GM23248 (cell line): ENCODE measurements at places on chromosomes 2 and 18. TPM values are rescaled to one million over a fixed set of nuclear protein-coding genes. Genes with fewer than 3 reads are reported as not detected.

DNA sequence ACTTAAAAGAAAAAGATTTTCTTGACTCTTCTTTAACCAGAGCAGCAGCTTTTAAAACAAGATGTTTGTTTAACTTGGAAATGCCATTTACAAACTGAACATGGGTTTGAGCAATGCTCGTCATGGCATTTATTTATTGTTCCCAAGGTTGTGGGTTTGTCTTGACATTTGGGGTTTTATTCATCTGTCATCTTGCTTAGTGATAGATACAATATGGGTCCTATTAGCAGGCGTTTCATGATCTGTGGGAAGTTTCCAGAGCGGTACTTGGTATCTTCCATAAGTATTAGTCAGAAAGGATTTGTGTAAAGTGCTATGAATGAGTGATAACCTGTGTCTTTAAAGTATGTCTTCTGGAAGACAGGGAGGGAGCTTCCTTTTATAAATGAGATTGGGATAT is 29.9 kb upstream of the MGAT5 start:
- no peak for DNase-seq

DNA sequence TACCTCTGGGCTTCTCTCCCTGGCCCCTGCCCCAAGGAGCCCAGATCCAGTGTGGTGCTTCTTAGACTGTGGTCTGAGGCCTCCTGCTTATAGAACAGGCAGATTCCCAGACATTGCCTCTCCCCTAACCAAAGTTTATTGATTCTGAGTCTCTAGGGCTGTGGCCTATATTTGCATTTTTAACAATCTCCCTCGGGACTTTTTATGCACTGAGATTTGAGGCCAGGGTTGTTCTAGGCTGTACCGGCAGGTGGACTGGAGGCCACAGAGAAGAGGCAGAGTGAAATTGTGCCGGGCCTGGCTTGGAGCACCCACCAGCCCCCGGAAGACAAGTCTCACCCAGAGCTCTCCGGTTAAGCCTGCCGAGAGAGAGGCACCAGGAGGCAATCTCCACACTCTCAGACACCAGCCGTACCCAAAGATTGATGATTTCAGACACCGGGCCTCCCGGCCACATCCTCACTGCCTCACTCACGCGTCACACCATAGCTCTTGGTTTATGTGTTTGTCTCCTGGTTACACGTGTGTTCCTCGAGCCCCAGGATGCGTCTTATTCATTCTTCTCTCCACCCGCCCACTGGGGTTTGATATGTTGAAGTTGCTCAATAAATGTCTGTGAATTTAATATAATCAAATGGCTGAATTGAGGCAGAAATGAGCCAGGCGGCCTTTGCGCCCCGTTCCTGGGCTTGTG is 203.7 kb downstream of the KLHL29 start:
- DNase-seq: no peak

DNA sequence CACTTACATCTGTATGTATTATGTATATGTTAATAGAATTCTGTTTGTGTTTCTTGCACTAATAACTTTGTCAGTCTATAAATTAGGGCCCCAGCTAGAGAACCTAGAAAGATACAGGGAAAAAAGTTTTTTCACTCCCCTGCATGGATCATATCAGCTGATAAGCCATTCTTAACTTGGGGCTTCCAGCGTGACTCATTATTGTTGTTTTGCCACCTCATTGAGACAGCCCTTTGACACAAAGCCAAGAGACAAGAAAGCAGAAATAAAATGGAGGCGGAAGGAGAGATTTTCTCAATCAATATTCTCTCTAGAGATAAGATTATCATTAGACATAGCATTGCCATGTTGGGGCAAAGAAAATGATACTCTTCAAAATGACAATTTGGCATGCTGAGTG is 93.4 kb downstream of the AKAIN1 start:
- no peak for DNase-seq

DNA sequence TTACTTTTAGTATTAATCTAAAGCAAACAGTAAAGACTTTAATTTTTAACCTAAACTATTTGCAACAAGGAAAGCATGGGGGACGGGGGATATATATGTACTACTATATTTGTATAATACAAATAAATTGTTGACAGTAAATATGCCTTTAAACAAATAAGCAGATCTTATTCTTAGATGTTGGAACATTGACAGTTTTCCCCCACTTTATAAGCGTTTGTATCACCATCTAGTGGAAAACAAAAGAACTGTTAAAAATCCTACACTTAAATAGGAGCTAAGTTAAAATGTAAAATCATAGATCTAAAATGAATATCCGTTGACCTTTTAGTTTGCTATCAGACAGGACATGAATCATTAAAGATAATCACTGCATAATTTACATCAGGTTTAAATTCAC is 50.0 kb downstream of the RBBP8 start:
- DNase-seq: peak; percentile 79

GRCh38 chr2:28424799-28425463 is 32.3 kb downstream of the FOSL2 start:
- no peak for DNase-seq

DNA sequence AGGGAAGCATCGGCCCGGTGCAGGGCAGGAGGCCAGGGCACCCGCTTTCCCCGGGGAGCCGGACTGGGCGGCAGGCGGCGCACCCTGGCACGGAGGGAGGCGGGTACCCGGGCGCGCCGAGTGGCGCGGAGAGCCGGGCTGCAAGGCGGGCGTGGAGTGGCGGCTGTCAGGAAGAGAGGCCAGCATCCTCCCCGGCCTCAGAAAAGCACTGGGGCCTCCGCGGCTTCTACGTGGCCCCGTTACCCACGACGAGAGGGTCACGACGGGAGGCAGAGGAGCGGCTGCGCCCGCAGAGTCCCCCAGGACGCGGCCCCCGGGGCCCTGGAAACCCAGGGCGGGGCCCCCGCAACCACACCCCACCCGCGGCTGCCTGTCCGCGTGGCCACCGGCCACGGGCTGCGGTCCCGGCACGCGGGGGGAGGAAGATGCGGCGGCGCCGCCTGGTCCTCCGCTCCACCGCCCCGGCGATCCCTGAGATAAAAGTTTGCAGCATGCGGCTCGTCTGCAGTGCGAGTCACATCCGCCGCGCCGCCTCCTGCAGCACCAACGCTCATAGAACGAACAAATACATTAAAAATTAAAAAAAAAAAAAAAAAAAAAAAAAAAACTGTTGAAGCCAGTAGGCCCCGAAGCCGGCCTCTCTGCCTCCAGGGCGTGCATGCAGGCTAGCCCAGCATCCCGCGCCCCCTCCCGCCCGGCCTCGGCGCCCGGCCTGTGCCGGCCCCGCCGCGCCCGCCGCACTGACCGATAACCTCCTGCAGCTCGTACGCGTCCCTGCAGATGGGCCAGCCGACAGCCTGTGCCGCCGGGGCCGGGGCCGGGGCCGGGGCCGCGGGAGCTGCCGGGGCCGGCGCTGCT is 683 bp downstream of the STK39 start:
- DNase-seq: peak; percentile 88

DNA sequence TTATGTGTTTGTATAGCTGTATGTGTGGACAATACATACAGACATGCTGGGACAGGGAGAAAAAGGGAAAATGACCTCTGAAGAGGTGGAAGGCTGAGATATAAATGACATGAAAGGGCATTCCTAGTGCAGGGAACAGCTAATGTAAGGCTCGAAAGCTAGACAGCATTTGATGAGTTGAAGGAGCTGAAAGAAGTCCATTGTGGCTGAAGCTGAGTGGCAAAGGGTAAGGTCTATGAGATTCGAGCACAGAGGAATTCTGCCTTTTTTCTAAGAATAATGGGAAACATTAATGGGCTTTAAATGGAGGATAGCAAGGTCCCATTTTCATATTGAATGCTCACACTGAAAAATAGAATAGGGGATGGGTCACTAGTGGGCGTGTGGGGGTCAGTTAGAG is 23.6 kb downstream of the ADD2 start:
- DNase-seq: no peak

DNA sequence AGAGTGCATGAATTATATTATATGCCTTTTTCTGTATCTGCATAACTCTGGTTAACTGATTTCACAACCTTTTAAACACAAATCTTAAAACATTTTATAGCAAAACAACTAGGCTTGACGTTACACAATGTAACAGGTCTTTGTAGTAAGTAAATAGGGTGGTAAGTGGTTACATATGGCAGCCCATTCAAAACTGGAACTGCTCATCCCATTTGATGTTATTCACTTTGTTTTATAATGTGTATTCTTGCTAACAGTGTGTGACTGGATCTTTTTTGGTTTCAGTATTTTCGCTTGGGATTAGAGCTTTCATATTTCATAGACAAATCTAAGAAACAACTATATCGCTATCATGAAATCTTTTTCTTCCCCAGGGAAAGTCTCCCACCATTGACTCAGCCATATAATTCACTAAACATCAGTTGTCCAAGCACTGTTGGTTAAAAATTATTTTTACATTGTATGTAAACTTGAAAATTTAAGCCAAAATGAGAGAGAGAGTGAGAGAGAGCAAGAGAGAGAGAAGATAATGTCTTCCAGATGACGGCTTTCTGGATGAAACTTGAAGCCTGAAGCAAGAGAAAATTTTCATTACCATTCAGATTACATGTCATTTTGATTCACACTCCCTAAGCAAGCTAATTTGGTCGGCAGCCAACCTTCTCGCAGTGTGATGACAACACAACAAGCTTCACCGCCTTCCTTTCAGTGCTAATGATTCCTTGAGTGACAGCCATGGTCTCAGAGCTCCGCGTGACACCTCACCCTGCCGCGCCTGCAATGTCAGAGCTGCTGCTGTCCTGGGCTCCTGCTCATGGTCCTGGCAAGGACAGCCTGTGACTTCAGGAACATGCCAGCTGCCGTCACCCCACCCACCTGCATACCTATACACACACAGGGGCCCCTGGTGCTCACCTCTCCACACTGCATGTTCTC is 946.9 kb upstream of the SOX11 start:
- DNase-seq: no peak

DNA sequence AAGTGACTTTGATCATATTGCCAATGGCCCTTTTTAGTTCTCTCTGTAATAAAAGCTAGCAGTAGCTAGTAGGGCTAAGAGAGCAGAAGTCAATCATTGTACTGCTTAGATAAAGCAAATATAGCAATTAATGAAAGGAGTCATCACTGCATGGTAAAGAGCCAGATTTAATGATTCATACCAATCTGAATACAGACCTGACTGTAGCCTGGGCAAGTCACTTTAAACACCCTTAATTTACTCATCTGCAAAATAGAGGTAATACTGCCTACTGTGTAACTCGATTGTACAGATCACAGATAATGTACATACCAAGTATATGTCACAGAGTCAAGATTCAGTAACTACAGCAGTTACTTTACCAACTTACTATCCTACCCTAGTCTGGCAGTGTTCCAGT is 63.6 kb downstream of the ASXL2 start:
- peak; percentile 57 for DNase-seq

DNA sequence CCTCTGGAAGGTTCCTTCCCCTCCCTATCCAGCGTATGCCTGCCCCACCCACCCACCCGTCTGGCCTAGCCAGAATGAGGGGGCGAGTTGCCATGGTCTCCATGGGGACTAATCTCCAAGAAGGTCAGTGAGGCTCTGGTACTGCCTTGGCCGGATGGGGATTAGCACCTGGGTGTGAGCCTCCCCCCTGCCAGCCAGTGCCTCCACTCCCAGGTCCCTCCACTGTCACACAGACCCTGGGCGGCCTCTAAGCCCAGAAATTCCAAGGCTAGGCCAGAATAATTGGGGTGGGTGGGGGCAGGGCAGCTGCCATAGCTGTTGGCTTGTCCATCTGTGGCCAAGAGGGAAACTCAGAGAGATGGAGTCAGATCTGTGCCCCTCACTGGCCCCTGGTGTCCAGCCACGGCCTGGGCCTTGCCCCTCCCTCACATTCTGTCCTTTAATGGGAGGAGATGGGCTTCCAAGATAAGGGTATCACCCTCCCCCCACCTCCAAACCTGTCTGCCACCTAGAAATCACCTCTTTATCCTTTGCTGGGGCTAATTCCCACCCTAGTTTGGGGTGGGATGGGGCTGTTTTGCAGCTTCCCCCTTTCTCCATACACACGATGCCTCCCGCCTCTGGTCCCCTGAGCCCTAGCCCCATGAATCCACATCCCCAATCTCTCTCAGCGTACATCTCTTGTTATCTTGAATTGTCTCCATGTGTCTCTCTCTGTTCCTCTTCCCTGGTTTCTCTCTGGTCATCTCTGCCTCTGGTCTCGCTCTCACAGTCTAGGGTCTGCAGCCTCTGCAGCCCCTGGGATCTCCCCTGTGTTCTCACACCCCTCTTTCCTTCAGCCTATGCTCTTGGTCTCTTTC is 6.0 kb upstream of the CRYBA2 start:
- no peak for DNase-seq

Gene MYCN
- not detected in 2 replicates for total RNA-seq

Gene TMEM182
- 1.0 and 3.6 TPM in 2 replicates for total RNA-seq

Gene DLGAP1
- 0.22 TPM in 1 of 2 replicates, not detected in the other for total RNA-seq

Gene C2orf80
- not detected in 2 replicates for total RNA-seq

Gene PAX8
- total RNA-seq: 2.1 and 5.8 TPM in 2 replicates

Gene UGT1A5
- total RNA-seq: not detected in 2 replicates

Gene ANO7
- 0.22 and 0.38 TPM in 2 replicates for total RNA-seq

Gene CFAP53
- 0.11 and 0.25 TPM in 2 replicates for total RNA-seq

Gene MEP1B
- total RNA-seq: not detected in 2 replicates

Gene ST8SIA3
- not detected in 2 replicates for total RNA-seq

Gene CNOT11
- 30.6 and 33.3 TPM in 2 replicates for total RNA-seq

Gene SCN3A
- total RNA-seq: 0.11 TPM in 1 of 2 replicates, not detected in the other

Gene TXNL4A
- 17.4 and 28.5 TPM in 2 replicates for total RNA-seq

Gene LHCGR
- total RNA-seq: not detected in 2 replicates

Gene TGIF1
- total RNA-seq: 66.9 and 122 TPM in 2 replicates
